H9 (cell line): ENCODE measurements at places on chromosomes 12 and 14.

- DNase-seq: no peak
These were observed 21.3 kb downstream of the LRTM2 start for GRCh38 chr12:1841586-1842182.

- no peak for DNase-seq
These were observed 140.6 kb upstream of the MAP1LC3B2 start for GRCh38 chr12:116418551-116418950.

DNA sequence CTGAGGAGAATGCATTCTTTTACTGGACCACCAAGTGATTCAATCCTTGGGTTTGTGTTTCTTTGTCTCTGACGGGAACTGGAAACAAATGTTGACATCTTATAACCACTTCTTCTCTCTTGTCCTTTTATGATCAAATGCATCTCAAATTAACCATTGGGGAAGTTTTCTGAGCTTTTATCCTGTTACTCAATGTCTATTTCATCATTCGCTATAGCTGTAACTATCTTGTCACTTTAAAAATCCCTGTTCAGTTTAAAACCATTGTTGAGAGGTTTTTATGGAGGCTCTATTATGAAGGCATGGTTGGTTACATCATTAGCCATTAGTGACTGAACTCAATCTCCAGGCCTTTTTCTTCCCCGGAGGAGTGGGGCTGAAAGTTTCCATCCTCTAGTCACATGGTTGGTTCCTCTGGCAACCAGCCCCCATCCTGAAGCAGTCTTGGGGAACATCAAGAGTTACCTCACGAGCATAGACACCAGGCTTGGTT is 2.7 kb upstream of the CLEC6A start:
- DNase-seq: no peak

GRCh38 chr14:46250113-46250703 is 401.4 kb downstream of the RPL10L start:
- DNase-seq: no peak

DNA sequence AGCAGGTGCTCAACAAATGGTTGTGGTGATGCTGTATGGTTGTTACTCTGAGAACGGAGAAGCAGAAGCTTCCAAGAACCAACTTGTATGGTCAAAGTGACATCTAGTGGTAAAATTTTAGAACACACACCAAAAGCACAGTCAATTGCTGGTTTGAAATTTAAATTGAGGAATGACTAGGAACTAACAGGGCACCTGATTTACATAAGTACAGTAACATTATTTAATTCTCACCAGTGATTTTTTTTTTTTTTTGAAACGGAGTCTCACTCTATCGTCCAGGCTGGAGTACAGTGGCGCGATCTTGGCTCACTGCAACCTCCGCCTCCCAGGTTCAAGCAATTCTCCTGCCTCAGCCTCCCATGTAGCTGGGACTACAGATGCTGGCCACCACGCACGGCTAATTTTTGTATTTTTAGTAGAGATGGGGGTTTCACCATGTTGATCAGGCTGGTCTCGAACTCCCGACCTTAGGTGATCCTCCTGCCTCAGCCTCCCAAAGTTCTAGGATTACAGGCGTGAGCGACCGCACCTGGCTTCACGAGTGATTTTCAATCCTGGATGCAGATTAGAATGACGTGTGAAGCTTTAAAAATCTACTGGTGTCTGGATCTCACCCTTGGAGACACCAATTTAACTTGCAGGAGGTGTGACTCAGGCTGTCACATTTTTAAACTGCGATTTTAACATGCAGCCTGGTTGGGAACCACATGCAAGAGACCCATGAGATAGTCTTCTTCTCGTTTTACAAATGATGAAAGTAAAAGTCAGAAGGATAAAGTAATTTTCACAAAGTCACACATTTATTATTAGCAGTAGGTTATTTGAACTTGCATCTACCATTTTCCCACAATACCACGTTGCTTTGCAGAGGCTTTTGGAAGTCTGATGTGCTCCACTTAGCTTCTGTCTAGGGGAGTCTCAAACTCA is 14.1 kb upstream of the NUMB start:
- no peak for DNase-seq

DNA sequence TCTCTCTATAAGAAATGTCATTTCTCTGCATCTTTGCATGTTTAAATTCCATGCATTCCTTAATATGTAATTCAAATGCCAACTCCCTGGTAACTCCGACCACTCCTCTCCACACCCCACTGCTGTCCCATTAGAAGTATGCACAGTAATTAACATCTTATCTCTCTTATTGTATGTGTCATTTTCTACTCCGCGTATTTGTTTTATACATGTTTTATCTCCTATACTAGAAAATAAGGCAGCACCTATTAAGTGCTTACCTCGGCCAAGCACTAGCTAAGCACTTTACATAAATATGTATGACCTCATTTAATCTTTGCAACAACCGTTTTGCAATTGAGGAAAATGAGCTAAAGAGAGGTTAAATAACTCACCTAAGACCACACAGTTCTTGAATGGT is 469.8 kb downstream of the BCAT1 start:
- no peak for DNase-seq

- DNase-seq: no peak
These were observed 408.2 kb upstream of the CCDC196 start for GRCh38 chr14:66078006-66078405.
